ENCODE measurements at places on chromosomes 7 and 10. TPM values are rescaled to one million over a fixed set of nuclear protein-coding genes. Genes with fewer than 3 reads are reported as not detected.

GRCh38 chr7:150753239-150753638 lies 16.0 kb downstream of the GIMAP5 start:
- no peak for DNase-seq

- DNase-seq: no peak
These were observed 41.1 kb downstream of the ZC3HC1 start for GRCh38 chr7:130009848-130010688.

- DNase-seq: no peak
These were observed 466.6 kb upstream of the COBL start for GRCh38 chr7:51783241-51783640.

- DNase-seq: no peak
These were observed 19.9 kb upstream of the TRUB1 start for GRCh38 chr10:114917927-114918672.

- no peak for DNase-seq
These were observed 272.6 kb downstream of the DOCK4 start for GRCh38 chr7:111933609-111934008.

The UCMA gene
- polyA plus RNA-seq: not detected

The AGR2 gene
- polyA plus RNA-seq: 2.0 TPM

The PNLIPRP3 gene
- not detected for polyA plus RNA-seq

Measured in brain (organoid and tissue), 16 donors.